ENCODE measurements at places on chromosomes 6 and 20. TPM values are rescaled to one million over a fixed set of nuclear protein-coding genes. Genes with fewer than 3 reads are reported as not detected.

The OOEP gene
- not detected for polyA plus RNA-seq

The DEFB124 gene
- polyA plus RNA-seq = not detected

The ACTL10 gene
- polyA plus RNA-seq = 6.6 TPM

The PCED1A gene
- 20.2 TPM for polyA plus RNA-seq

The SMPDL3A gene
- polyA plus RNA-seq = not detected

- no peak for DNase-seq
- no peak overlapping the region for H3K4me3 ChIP-seq
- H3K36me3 ChIP-seq = no peaks in the 10 kb centered on the region
- no peaks in the 10 kb centered on the region for H3K4me1 ChIP-seq
- no peaks in the 10 kb centered on the region for H3K27me3 ChIP-seq
Observed at GRCh38 chr20:50594591-50595432, 84.6 kb downstream of the PTPN1 start.

GRCh38 chr20:40245829-40246228 lies 443.2 kb downstream of the MAFB start:
- no peak for DNase-seq
- H3K4me3 ChIP-seq = no peak overlapping the region
- no peaks in the 10 kb centered on the region for H3K4me1 ChIP-seq
- H3K36me3 ChIP-seq = no peaks in the 10 kb centered on the region

- H3K4me1 ChIP-seq = peaks cover 23% of the 10 kb centered on the region
- H3K4me3 ChIP-seq = peak overlapping the region; percentile 68
- H3K27ac ChIP-seq = peak overlapping the region; percentile 94
- no peaks in the 10 kb centered on the region for H3K36me3 ChIP-seq
Observed at GRCh38 chr6:26216886-26217713, 129.9 kb downstream of the HFE start.

DNA sequence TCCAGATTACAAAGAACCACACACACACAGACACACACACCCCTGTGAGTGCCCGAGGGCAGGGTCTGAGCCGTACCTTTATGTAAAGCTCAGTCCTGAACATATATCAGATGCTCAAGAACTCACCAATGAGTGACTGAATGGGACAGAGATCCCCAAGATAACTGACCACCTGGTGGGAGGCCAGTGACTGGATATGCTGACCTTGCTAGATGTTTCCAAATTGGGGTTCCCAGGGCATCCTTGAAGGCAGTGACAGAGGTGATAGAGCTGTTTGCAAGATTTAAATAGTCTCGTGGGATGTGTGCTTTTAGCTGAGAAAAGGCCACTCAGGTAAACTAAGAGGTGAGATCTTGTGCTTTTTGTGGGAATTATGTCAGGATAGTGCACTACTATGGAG lies 39.3 kb downstream of the KCNK17 start:
- no peak for DNase-seq
- no peak overlapping the region for H3K27ac ChIP-seq
- H3K4me3 ChIP-seq = no peak overlapping the region
- H3K36me3 ChIP-seq = no peaks in the 10 kb centered on the region
- H3K4me1 ChIP-seq = no peaks in the 10 kb centered on the region
- no peaks in the 10 kb centered on the region for H3K27me3 ChIP-seq

- H3K4me3 ChIP-seq = no peak overlapping the region
- no peaks in the 10 kb centered on the region for H3K4me1 ChIP-seq
- no peaks in the 10 kb centered on the region for H3K36me3 ChIP-seq
- no peak for DNase-seq
- H3K27me3 ChIP-seq = no peaks in the 10 kb centered on the region
Observed at GRCh38 chr6:140773276-140773675, 1359.4 kb upstream of the GJE1 start.

- no peaks in the 10 kb centered on the region for H3K4me1 ChIP-seq
- H3K36me3 ChIP-seq = no peaks in the 10 kb centered on the region
- no peak overlapping the region for H3K27ac ChIP-seq
Observed at GRCh38 chr6:90720404-90720803, 133.5 kb upstream of the MAP3K7 start.

- H3K4me3 ChIP-seq = no peak overlapping the region
- DNase-seq = no peak
- H3K27ac ChIP-seq = peak overlapping the region; percentile 28
- no peaks in the 10 kb centered on the region for H3K27me3 ChIP-seq
- peaks cover 6% of the 10 kb centered on the region for H3K4me1 ChIP-seq
Observed at GRCh38 chr6:13303668-13304017, 24.7 kb downstream of the TBC1D7 start.
